NB4 (cell line): ENCODE measurements at places on chromosomes 6 and 20.

DNA sequence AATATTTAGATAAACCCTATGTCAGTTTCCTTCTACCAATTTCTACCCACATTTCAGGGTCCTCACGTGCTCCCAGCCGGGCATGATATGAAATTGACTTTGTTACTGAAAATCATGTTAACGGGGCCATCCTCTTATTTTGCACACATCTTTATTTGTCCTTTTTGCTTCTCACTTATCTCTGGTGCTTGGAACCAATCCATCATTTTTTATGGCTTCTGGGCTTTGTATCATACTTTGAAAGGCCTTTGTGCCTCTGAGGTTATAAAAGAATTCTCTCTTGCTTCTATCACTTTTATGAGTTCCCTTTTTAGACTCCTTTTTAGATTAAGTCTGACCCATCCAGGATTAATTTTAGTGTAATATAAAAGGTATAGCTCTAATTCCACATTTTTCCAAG is 117.1 kb upstream of the PRND start:
- DNase-seq: no peak

- no peak for DNase-seq
Measured at GRCh38 chr6:167323111-167323510, 1.8 kb upstream of the TTLL2 start.

- DNase-seq: no peak
Measured at GRCh38 chr6:149323925-149324324, 6.4 kb downstream of the TAB2 start.

GRCh38 chr20:51487565-51488268 is 54.8 kb downstream of the NFATC2 start:
- DNase-seq: no peak

- peak; percentile 77 for DNase-seq
Measured at GRCh38 chr20:2845607-2846006, 5.1 kb downstream of the VPS16 start.

- DNase-seq: no peak
Measured at GRCh38 chr20:53468587-53468986, 125.1 kb downstream of the ZNF217 start.

DNA sequence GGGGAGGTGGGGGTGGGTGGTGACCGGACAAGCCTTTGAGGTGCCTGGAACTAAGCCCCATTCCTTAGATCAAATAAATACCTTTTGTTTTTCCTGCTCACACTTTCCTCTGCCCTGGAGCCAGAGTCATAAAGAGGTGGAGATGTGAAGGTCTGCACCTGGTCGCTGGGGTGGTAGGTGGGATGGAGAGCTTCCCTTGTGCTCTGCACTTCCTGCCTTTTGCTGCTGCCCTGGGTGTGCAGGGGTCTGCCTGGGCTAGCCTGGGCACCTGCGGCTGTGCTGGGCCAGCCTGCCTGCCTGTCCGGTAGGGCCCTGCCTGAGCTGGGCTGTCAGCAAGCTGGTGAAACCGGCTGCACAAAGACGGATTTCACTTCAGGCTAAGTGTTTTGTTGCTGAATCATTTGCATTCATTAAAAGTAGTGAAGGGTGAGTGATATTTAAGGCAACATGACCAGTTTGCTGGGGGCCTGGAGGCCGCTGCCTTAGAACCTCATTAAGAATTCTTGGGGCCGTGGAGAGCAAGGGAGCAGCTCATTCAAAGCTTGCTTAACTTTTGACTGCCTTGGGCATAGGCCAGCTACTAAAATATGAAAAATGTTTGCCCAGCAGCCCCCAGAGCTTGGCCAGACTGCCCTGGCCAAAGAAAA is 20.5 kb downstream of the PTK7 start:
- no peak for DNase-seq

DNA sequence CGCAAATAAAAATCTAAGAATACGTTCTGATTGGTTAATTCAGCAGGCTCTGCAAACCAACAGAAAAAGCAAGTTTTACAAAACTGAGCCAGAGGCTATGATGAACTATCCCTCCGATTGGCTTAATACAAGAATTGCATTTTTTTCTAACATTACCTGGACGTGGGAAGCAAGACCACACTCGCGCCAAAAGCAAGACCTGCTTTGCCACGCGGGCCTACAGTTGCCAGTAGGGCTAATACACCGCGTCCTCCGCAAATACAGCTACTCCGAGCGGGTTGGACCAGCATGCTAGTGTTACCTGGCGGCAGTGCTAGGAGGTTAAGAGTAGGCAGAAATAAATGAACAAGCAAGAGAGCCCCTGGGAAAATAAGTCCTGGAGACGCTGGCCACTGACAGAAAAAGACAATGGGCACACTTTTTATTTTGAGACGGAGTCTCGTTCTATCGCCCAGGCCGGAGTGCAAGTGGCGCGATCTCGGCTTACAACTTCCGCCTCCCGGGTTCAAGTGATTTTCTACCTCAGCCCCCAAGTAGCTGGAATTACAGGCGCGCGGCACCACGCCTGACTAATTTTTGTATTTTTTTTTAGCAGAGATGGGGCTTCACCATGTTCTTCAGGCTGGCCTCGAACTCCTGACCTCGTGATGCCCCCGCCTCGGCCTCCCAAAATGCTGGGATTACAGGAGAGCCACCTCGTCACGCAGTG is 131.9 kb upstream of the BTN3A2 start:
- DNase-seq: peak; percentile 49

GRCh38 chr6:81228912-81229555 is 523.4 kb downstream of the TENT5A start:
- DNase-seq: no peak

DNA sequence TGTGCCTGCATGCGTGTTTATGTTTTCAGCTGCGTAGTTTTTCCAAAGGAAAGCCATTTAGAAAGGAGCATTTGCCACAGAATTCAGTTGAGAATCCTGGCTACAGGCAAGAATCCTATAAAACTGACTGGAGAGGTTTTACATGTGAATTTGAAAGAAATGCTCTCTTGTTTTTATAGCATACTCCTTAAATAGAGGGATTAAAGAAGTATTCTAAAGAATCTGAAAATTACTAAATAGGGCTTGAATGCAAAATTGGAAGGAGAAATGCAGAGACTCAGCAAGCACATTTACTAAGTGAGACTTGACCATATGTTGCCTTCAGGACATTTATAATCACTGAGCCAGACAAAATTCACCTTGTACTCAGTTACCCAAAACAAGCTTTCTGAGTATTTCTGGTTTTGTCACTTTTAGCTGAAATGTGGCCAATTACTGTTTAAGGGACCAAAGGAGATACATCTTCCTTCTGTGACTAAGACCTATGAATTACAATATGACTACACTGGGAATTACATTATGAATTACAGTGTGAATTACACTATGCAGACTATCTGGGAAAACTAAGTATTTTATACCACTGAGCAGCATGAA is 107.4 kb upstream of the ASCC3 start:
- no peak for DNase-seq

DNA sequence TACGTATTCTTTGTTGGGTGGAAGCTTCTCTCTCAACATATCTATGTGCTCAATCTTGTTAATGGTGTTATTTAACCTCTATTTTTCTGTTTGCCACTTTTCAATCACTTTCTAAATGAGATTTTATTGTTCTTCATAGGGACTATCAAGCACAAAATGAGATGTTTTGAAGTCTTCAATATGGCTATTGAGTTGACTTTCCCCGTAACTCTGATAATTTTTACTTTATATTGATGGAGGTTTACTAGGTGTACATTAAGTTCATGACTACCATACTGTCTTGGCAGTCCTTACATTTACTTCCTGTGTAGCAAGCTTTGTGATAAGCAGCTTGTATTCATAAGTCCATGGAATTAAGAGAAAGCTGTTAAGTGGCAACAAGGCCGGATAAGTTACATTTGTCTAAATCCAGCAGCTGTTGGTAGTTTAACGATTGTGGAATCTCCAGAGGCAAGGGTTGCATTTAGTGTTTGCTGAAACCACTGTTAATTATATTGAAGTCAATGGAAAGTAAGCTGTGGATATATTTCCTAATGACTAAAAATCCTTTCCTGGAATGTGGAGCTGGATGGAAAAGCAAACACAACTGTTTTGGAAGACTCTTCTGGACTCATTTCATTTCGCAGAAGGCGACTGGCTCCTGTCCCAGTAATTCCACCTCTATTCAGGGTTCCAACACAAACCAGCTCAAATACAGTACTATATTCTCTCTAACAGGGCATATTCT is 57.3 kb upstream of the SMIM29 start:
- DNase-seq: no peak

GRCh38 chr20:36752582-36752981 is 6.7 kb upstream of the NDRG3 start:
- DNase-seq: no peak

GRCh38 chr6:170311696-170312095 is 5.1 kb downstream of the FAM120B start:
- DNase-seq: no peak

DNA sequence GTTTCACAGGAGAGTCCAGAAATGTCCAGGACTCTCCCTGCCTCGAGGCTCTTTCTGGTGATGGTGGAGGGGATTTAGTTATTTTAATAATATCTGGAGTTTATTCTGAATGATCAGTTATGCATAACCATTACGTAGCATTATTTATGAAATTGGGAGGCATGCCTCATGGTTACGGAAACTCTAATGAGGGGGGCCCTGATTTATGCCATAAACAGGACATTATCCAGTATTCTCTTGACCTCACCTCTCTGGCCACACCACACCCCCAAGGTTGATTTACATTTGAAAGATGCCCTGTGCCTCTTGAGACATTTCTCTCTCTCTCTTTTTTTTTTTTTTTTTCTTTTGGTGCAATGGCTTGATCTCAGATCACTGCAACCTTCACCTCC is 268.8 kb downstream of the TFAP2C start:
- DNase-seq: no peak

GRCh38 chr20:46802722-46803121 is 91.9 kb upstream of the EYA2 start:
- no peak for DNase-seq

GRCh38 chr6:114042267-114043016 is 71.5 kb upstream of the HDAC2 start:
- no peak for DNase-seq

DNA sequence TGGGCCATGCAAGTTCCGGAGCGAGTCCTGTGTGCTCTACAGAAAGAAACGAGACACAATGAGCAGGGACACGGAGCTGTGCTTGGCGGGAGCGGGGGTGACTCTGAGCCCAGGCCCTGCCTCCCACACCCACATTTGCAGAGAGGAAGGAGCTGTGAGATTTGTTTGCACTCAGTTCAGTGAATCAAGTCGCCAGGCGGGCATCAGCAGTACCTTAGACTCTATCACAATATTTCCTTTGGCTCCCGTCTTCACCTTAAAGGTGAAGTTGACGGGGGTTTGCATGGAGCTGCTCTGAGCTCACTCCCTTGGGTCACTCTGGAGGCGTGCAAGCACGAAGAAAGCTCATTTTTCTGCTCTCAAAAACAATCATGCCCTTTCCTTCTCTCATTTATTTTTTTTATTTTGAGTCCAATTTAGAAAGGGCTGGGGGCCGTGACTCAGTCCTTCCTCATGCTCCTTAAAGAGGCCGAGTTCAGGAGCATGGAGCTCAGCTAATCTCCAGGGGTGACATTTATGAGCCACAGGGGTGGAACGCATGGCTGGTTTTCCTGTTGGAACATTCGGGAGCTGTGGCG is 188.2 kb downstream of the NFATC2 start:
- no peak for DNase-seq

DNA sequence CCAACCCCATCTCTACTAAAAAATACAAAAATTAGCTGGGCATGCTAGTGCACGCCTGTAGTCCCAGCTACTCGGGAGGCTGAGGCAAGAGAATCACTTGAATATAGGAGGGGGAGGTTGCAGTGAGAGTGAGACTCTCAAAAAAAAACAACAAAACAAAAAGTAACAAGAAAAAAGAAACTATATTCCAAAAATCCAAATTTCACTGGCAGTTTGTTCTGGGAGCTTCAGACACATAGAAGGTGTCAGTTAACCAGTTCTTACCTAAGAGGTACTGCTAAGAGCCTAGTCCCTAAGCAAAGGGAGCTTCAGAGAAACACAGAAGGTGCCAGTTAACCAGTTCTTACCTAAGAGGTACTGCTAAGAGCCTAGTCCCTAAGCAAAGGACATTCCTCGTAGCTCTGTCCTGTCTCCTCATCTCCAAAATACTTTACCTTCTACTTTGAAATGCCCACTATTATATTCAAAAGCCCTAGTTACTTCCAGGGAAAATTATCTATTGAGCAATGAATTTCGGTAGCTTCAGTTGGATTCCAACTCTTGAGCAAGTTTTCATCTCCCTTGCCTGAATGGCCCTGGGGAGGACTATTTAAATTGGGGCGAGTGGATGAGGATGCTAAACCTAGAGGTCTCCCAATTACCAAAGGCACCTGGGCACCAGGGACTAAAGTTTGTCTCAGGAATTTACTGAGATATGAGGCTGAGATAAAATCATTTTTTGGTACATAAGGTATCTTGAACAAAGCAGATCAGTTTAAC is 41.0 kb downstream of the HFE start:
- no peak for DNase-seq

DNA sequence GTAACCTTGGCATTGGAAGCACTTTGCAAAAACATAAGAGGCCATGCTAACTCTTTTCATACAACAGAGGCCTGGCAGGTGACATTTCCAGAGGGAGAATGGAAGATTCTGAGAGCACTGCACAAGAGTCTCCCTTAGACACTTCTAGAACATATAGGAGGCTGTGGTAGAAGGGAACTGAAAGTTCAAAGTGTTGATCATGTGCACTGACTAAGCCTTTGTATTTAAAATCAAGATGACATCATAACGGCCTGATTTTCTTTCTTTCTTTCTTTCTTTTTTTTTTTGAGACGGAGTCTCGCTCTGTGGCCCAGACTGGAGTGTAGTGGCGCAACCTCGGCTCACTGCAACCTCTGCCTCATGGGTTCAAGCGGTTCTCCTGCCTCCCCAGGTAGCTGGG is 26.8 kb upstream of the DNAAF9 start:
- no peak for DNase-seq

- DNase-seq: no peak
Measured at GRCh38 chr6:39899554-39900295, 34.5 kb downstream of the MOCS1 start.

GRCh38 chr6:90811596-90812226 is 224.8 kb upstream of the MAP3K7 start:
- DNase-seq: no peak

DNA sequence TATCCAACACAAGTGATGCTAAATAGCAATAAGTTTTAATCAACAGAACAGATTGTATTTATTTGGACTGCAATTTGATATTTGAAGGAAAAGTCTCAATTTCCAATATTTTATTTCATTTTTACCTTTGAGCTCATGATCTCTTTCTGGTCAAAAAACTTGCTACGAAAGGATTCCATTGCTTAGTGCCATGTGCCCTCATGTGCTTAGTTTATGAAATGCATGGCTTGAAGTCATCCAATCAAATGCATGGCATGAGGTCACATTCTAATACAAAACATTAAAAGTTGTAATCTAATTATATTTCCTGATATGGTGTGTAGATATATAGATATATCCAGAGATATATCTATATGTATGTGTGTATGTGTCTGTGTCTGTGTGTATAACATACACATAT is 321.2 kb upstream of the ADGRB3 start:
- DNase-seq: peak; percentile 4

- DNase-seq: no peak
Measured at GRCh38 chr6:41374618-41375590, 39.5 kb downstream of the NCR2 start.

GRCh38 chr6:143999406-143999805 is 8.7 kb downstream of the PLAGL1 start:
- DNase-seq: no peak
